ENCODE measurements at places on chromosomes 4 and X.

DNA sequence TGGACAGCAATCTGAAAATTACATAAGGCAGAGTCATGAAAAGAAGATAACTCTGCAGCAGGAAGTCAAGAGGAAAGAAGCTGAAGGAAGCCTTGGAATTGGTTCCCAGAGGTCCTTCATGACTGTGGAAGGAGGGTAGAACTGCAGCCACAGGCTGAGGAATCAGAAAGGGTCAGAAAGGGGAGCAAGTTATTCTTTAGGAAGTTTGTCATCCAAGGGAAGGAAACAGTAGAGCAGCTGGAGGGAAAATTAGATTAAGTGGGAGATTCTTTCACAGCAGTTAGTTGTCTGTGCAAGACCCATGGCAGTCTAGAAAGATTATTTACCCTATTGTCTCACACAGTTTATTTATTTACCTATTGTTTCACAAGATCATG, 9.3 kb upstream of the ADH1C start:
- no peak for DNase-seq

- no peak for DNase-seq
Measured at GRCh38 chr4:158814636-158815330, 46.0 kb downstream of the FNIP2 start.

DNA sequence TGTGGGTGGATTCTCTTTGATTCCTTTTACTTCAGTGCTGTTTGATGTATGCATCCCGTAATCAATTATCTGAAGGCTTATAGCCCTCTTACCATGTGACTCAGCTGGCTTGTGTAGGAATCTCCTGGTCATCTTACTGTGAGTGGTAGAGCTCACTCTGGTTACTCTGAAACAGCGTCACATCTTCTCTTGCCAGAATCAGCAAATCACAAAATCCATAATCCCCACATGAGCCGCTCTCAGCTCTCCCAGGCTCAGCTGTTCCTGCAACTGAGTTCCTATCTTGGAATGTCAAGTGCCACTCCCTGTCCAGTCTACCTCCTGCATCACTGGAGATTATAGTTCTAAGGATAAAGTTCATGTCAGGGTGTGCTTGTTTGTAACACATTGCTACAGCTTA, 278.0 kb downstream of the FBXO8 start:
- DNase-seq: no peak

- DNase-seq: no peak
Measured at GRCh38 chr4:125734504-125734903, 419.7 kb downstream of the FAT4 start.

DNA sequence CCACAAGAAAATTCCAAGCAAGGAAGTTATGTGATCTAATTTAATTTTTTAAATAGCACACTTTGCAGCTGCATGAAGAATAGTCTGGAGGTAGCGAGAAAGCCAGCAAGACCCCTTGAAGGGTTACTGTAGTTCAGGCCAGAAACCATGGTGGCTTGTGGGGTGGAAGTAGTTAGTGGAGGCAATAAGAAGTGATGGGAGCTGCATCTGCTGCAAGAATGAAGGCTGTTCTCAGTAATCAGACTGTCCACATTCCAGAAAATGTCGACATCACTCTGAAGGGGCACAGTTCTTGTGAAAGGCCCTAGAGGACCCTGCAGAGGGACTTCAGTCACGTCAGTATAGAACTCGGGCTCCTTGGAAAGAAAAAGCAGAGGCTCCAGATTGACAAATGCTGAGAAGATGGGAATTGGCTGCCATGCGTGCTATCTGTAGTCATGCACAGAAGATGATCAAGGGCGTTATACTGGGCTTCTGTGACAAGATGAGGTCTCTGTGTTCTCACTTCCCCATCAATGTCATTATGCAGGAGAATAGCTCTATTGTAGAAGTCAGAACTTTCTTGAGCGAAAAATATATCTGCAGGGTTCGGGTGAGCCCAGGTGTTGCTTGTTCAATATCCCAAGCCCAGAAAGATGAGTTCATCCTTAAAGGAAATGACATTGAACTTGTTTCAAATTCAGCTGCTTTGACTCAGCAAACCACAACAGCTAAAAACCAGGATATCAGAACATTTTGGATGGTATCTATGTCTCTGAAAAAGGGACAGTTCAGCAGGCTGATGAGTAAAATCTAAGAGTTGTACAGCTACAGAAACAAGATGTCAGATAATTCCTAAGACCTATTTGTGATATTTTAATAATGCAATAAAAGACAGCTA, 254.2 kb downstream of the CBR4 start:
- DNase-seq: no peak

GRCh38 chr4:177408023-177408422, 34.2 kb downstream of the AGA start:
- no peak for DNase-seq

- DNase-seq: no peak
Measured at GRCh38 chr4:4406455-4407298, 19.8 kb downstream of the NSG1 start.

DNA sequence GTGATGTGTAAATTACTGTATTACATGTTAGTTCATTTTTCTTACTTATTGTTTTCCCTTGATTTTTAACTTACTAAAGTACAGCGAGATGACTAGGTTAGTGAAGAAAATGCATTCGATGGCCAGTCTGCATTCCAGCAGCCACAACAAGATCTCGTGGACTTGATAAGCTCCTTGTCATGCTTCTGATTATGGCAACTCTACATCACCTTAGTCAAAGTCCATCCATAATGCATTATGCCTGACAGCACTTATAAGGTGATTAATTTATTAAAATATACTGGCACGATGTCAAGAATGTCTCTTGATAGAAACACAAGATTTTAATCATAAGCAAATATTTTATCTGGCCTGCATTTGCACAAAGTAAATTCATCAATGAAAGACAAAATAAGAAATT, 109.9 kb upstream of the NAP1L5 start:
- DNase-seq: no peak

DNA sequence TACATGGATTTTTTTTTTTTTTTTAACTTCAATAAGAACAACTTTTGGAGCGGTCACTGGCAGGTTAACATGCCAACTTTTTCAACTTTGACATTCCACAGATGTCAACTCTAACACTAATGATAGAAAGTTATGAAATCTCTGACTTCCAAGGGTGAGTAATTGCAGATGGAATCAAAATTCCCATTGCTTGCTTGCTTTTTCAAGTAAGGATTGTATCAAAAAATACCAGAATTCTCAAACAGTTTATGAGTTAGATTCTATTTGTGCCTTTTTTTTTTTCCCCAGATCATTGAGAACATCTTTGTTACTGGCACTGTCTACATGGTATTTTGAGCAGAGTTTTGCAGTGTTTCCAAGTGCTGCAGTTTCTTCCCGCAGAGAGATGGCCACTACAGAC, 50.3 kb upstream of the OTUD4 start:
- DNase-seq: no peak

DNA sequence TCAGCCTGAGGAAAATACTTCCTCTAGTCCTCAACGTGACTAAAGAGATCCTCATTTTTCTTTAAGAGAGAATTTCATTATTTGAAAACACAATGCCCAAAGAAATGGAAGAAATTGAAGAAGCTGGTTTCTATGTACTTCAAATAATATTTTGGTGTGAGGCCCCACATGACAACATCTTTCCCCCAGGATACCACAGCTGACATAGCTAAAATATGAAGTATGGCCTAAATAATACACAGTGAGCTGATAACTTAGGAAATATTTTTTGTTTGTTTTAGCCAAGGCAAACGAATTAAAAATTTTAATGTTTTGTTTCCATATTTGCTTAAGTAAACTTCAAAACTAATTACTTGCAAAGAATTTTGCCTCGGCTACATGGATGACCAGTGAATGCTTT, 149.2 kb downstream of the CBR4 start:
- DNase-seq: no peak

DNA sequence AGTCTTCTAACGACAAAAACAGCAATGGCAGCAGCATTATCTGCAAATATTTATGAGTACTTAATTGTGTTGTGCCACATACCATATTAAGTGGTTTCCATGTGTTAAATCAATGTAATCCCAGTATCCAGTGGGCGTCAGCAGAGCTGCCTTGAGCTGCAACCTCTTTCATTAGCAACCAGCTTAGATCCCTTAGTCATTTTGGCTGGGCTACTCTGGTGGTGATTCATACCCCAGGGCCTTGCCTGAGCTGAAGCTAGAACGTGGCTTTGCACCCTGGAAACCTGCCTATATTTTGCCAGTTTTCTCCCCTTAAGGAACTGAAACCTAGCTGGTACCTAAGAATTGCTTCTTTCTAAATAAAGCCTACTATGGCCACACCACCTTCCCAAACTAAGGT, 474.3 kb upstream of the FTHL17 start:
- no peak for DNase-seq

DNA sequence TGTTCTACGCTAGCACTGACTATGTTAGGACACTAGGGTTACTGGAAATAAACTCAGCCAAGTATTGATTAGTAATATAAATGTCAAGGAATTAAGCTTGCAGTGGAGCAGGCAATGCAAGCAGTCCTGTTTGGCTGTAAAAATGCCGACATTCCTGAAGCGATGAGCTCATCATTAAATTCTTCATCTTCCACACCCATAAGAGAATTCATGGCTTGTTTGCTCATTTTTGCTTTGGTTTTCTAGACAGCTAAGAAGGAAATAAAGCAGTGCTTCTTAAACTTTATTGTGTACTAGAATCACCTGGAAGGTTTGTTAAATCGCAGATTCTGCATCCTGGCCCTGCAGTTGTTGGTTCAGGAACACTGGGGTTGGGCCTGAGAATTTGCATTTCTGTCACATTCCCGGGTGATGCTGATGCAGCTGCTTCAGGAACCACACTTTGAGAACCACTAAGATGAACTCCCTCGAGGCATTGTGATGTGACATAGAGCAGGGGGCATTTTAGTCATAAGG, 17.8 kb downstream of the ANXA3 start:
- DNase-seq: no peak

- DNase-seq: no peak
Measured at GRCh38 chrX:12308420-12308819, 170.1 kb downstream of the FRMPD4 start.

DNA sequence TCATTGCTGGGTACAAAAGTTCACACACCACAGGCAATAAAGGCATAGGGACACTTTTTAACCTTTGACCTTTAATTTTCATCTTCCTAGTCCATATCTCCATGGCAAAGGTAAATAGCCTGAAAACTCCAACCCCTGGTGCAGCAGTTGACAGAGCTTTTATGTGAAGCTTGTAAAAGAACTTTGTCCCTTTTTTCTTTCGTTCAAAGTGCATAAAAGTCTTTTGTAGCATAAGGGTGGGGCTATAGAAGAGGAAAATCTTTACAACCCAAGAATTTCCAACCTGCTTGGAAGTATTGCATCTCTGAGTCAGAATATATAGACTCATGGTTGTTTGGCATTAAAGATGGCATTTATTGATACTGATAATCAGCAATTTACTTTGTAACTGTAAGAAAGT, 20.4 kb downstream of the POF1B start:
- DNase-seq: no peak

DNA sequence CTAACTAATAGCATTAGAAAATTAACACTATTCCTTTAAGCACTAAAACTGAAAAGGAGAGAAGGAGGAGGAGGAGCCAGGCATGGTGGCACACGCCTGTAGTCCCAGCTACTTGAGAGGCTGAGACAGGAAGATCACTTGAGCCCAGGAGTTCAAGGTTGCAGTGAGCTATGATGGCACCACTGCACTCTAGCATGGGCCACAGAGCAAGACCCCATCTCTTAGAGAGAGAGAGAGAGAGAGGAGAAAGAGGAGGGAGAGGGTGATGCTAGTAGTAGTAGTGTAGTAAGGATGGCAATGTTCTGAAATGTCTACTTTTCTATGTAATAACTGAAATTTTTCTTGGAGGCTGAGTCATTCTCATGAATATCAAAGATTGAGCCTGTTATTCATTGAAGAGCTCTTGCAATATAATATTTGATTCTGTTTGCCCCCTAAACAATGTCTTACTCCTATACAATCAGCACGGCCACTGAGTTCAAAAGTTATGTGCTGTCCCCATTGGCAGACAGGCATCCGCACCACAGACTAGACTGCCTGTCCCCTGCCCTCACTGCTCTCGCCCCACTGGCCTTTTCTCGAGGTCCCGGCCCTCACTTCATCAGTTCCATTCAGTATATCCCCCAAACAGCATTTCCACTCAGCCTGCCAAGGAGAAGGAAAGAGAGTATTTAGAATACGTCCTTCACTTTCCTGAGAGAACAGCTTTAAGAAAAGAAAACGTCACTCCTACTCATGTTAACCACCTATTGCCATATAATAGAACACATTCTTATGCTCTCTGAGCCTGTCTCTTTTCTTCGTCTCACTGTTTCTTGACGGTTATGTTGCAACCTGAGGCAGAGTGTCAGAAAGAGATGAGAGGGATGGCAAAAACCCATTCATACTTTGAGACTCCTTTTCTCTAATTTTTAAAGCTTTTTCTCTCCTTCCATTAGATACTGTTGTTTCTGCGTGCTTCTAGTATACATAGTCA, 238.1 kb downstream of the PALLD start:
- DNase-seq: no peak

- DNase-seq: no peak
Measured at GRCh38 chrX:39674490-39675161, 423.1 kb downstream of the BCOR start.

- no peak for DNase-seq
Measured at GRCh38 chr4:13427599-13428325, 56.4 kb downstream of the RAB28 start.

DNA sequence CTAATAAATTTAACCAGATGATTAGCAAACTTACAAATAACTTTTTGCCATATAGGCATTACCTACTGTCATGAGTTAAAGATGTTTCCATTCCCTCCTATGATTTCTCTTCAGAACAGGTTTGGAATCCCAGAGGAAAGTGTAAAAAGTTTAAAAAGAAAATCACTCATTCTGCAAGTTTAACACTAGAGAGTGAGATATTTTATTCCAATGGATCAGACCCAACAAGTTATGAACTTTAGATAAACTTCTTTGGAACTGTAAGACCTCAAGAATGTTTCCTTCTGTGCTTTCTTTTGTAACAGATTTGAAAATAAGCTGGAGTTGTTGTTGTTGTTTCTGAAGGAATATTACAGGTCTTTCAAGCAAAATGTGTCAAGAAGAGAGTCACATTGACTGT, 51.6 kb downstream of the PPP3CA start:
- DNase-seq: no peak

DNA sequence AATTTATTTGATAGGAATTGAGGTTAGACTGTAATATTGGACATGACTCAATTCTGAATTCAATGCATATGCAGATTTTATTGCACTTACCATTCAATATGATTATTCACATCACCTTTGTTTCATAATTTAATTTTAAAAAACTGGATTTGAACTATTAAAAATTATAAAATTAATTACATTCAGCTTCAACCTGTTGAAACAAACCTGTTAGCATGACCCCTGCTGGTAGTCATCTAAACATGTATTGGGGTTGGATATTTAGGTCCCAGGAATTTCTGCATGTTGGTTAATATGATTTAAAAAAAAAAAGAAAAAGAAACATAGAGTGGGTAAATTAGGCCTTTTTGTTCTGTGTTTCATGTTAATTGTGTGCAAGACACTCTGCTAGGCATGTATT, 85.9 kb downstream of the ARSJ start:
- DNase-seq: no peak

GRCh38 chr4:70062000-70062399, 11.8 kb downstream of the HTN1 start:
- no peak for DNase-seq

GRCh38 chrX:112857478-112857878, 16.8 kb upstream of the AMOT start:
- DNase-seq: no peak

GRCh38 chr4:112673076-112673475, 36.1 kb downstream of the LARP7 start:
- DNase-seq: no peak

GRCh38 chr4:146073517-146073916, 102.0 kb upstream of the LSM6 start:
- DNase-seq: no peak

All from activated CD8-positive, alpha-beta memory T cell treated with anti-CD3 and anti-CD28 coated beads for 1 hour (primary cell).